ENCODE measurements at places on chromosomes 13 and 19.

DNA sequence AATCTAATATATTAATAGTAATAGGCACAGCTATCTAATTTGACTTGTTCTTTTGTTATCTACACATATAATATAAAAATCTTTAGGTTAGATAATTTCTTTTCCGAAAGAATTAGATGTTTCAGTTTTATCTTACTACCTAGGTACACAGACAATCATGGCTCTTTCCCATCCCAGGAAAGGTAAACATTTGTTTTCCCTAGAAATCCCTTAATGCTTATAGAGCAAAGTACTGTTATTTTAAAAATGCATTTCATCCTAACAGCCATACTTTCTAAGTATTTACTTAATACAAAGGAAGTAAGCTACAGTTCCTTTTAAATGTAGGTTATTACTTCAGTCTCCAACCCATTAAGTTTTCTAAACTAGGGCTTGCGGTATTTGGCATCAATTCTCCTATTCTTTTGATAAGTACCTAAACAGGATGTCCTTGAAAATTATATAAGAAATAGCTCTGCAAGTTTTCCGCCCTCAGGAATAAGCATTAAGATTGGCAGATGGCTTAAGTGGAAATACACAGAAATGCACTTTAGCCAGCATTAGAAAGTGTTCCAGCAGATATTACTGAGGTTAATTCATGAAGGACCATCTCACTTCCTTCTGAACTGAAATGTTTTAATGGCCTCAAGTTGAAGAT lies 616.2 kb upstream of the SPRY2 start:
- DNase-seq, result no peak

DNA sequence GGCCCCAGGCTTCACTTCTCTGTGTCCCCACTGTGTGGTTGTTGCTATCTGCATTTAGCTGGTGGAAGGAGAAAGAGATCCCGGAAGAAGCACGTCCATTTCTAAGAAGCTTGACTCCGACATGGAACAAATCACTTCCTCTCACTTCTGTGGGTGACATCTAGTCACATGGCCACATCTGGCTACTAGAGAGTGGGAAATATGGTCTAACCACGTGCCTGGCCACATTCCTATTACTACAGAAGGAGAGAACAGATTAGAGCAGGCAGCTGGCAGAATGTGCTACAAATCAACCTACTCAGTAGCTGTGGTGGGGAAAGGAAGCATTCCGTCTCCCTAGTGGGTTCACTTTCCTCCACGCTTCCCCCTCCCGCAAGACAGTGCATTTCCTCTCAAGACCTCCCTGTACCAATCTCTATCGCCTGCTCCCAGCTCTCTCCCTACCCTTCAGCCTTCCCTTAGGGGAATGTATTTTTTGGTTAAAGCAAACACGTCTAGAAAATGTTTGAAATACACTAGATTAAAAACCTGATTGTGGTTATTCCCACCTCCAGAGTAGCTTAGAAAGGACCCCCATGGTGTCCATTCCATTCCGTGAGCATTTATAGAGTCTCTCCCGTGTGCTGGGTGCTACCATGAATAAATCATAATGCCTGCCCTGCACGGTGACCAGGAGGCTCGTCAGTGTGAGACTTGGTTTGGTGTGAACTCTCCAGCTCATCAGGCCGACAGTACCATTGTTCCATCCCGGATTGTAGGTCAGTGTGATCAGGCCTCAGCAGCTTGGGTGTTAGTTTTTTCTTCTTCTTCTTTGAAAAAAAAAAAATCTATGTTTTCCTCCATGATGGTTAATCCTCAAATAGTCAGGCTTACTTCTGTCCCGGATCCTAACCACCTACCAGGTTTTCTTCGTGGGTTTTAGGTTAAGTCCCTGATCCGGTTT lies 8.0 kb upstream of the AMER2 start:
- DNase-seq, result no peak

- no peak for DNase-seq
Measured at GRCh38 chr13:27917121-27917947, 2.5 kb upstream of the PDX1 start.

DNA sequence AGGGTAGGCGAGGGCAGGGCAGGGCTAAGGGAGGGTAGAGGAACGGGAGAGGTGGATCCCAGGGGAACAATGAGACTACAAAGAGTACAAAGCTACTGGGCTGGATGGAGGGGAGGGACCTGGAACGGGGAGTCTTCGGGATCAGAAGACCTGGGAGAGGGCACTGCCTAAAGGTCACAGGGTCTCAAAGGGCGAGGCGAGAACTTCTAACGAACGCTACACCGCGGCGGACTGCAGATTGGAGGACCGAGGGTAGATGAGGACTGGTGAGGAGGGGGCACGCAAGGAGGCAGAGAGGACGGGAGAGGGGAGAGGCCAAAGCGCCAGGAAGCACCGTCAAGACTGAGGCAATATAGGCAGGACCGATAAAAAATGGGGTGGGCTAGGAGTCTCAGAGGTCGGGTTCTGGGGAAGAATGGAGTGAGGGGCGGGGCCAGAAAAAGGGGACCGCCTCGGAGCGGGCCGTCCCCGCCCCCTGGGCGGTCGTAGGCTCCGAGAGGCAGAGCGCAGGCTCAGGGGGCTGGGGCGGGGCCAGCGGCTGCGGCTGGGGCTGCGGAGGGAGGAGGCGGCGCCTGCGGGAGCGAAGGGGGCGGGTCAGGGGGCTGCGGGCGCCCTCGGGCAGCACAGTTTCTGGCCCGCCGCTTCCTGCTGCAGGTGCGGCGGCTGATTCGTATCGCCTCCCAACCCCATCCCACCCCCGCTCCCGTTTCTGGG lies 1.3 kb upstream of the KCNC3 start:
- DNase-seq, result peak; percentile 84

DNA sequence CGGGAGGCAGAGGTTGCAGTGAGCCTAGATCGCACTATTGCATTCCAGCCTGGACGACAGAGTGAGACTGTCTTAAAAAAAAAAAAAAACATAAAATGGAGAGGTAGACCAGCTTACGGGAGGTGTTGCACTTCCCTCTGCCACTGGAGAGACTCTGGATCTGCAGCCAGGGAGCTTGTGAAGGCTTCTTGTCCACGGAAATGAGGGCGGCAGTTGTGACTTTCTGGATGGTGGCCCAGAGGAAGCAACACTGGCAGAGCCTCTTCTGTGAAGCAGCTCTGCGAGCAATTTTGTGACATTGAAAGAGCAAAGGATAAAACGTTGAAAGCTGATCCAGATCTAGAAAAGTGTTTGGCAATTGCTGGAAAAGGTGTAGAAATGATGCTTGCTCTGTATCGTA lies 10.4 kb downstream of the SPINT2 start:
- DNase-seq, result no peak

GRCh38 chr13:37379841-37380240 lies 218.7 kb downstream of the POSTN start:
- no peak for DNase-seq

GRCh38 chr19:33868788-33869412 lies 72.2 kb downstream of the KCTD15 start:
- no peak for DNase-seq

GRCh38 chr19:36482876-36483275 lies 6.5 kb downstream of the ZNF566 start:
- no peak for DNase-seq

DNA sequence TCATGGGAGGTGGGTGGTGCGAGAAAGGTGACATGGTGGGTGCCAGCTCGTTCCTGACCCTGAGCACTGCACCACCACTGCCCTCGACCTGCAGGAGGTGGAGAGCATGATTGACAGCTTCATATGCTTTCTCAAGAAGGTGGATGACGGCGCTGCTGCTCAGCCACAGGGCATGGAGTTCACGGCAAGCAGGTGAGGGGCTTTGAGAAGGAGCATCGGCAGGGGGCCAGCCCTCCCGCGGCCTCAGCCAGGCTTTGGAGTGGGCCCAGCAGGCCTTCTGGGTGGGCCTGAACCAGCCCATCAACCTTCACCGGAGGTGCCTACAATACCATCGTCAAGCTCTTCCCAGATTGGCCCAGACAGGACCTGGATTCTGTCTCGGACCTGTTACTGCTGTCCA lies 18.9 kb upstream of the ZNF14 start:
- DNase-seq, result no peak

DNA sequence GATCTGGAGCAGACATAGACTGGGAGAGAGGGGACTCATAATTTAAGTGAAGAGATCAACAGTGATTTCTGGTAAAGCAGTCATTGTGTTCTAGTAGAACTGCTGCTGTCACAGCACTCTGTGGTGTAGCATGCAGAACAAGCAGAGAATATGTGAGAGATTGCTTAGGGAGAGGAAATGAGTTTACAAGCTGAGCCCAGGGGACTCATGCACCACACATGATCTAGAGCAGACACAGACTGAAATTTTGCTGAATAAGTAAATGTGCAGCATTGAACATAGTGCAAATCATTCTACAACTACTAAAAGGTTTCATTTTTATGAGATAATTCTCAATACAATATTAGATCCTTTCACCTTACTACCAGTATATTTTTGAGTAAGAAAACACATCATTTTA lies 125.7 kb downstream of the MYO16 start:
- DNase-seq, result no peak

DNA sequence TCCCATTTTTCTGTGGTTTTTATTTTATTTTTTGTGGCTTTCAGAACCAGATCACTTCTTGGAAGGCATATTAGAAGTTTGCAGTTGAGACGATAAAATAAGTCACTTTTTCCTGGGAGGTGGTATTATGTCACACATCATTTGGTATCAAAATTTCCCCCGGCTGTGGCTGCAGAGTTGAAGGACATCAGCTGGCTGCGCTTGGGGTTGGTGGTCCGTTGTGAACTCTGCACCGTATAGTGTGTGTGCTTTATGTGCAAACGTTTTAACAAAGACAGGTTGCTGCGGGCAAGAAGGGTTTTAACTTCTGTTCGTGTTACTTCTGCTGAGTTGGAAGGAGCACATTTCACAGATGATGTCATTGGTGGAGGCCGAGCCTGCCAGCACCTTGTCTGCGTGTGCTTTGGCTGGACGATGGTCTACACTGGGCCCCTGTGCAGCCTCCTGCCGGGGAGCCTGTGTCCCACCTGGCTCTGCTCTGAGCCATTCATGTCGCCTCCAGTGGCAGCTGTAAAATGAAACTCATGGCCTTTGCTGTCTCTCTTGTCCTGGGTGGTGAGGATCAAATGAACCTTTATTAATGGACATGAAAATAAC lies 9.6 kb downstream of the ATP11A start:
- DNase-seq, result peak; percentile 9

GRCh38 chr19:8167985-8168384 lies 18.6 kb upstream of the FBN3 start:
- DNase-seq, result no peak

GRCh38 chr13:94996445-94996844 lies 284.1 kb upstream of the SOX21 start:
- DNase-seq, result no peak

- DNase-seq, result peak; percentile 53
Measured at GRCh38 chr19:5001615-5002014, 32.7 kb downstream of the KDM4B start.

GRCh38 chr13:61927648-61928047 lies 512.0 kb upstream of the PCDH20 start:
- DNase-seq, result no peak

DNA sequence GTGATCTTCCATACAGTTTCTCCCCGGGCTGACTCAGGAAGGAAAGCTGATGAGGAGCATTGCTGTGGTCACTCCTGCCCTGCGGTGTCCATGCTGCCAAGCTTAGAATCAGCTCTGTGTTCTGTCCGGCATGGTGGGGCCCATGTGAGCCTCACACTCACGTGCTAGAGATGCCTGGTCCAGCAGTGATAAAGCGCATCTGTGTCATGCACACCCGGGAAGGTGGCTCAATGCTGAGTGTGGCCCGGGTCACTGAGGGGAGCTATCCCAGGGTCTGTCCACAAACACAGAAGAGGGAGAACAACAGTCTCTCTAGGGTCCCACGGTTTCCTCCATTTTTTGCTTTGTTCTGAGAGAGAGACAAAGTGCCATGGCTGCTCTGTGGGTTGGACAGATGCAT lies 3.5 kb upstream of the LILRB1 start:
- DNase-seq, result no peak

DNA sequence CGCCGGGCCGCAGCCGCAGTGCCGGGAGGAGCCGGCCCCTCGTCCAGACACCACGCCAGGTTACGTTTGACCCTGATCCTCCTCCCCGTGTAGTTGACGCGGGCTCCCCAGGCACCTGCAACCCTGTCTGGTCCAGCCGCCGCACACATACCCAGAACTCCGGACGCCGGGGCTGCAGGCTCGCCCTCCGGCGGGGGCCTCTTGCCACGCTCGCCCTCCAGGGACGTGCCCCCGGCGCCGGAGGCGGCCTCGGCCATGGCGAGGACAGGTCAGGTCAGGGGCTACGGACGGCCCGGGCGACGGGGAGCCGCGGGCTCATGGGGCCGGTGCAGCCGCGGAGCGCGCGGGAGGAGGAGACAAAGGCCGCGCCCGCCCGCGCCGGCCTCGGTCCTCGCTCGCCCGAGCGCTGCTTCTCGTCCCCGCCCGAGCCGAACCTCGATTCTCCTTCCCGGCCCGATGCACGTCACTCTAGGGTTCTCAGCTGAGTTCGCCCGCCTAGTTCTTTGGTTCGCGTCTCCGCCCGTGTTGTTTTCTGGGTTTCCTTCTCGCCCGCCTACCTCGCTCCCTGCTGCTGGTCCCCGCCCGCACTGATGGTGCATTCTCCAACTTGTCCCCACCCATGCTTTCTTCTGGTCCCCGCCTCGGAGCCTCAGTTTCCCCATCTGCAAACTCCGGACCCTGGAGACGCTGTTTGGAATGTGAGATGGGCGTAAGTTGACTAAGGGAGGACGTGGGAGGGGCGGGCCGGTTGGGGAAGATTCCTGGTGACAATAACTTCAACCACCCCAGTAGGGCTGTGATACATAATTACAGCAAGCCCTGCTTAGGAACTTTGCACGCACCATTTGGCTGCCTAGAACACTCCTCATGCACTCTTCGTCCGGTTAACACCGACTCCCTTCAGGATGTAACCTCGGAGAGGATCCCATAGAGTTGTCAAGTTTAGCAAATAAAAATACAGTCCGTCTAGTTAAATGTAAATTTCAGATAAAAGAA lies at the start of gene ANO8:
Gene ANO8 (minus strand): TSS at position 442 of the 996 bp plus-strand sequence. CDS start 185 bp downstream, at position 257.
- DNase-seq, result peak; percentile 97

- no peak for DNase-seq
Measured at GRCh38 chr13:30711375-30711774, 24.0 kb upstream of the ALOX5AP start.

- no peak for DNase-seq
Measured at GRCh38 chr13:97306645-97307044, 84.5 kb downstream of the MBNL2 start.

- no peak for DNase-seq
Measured at GRCh38 chr13:54486421-54487166, 1458.0 kb downstream of the OLFM4 start.

- no peak for DNase-seq
Measured at GRCh38 chr19:858284-858683, 1.2 kb upstream of the CFD start.

GRCh38 chr13:107960301-107960700 lies 255.0 kb downstream of the LIG4 start:
- no peak for DNase-seq

Measured in activated T-cell treated with anti-CD3 and anti-CD28 coated beads, Interleukin-2, amount 50 U/mL, for 24 hours (primary cell).